ENCODE measurements at places on chromosomes 1 and 21.

DNA sequence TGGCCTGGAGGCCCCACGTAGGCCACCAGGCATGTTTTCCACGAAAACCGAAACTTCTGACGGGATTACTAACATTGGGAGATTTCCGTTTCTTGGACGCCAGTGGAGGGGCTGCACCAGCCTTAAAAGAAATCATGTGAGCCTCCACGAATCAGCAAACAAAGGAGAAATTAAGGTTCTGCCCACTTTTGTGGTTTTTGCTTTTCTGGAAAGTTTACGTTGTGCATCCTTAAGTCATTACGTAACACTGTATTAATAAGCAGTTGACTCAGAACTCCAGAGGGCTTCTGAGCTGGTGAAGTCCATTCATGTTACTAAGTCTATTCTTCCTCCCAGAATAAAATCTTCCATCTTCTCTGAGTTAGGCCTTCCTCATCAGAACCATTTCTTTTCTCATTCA is 168.5 kb downstream of the PSMG1 start:
- no peak for DNase-seq

GRCh38 chr1:169089776-169090175 is 16.7 kb upstream of the ATP1B1 start:
- DNase-seq = no peak

DNA sequence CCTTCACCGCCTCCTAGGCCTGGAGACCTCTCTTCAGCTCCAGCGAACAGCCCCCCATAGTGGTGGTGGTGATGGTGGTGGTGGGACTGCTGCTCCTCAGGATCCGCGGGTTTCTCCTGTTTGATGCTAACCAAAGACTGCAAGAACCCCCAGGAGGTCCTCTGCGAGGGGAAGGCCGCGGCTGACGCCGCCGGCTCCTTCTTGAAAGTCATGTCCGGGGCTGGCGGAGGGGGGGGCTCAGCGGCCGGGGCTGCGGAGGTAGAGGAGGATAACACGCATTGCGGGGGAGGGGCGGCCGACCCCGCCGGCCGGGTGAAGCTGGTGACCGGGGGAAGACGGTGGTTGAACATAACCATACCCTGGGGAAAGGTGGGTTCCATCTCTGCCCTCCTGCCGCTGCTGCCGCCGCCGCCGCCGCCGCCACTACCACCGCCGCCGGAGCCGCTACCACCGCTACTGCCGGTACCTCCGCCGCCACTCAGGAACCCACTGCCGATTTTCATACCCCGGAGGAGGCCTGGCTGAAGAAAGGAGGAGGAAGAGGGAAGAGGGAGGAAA is 554 bp downstream of the ZNF281 start:
- DNase-seq = no peak

DNA sequence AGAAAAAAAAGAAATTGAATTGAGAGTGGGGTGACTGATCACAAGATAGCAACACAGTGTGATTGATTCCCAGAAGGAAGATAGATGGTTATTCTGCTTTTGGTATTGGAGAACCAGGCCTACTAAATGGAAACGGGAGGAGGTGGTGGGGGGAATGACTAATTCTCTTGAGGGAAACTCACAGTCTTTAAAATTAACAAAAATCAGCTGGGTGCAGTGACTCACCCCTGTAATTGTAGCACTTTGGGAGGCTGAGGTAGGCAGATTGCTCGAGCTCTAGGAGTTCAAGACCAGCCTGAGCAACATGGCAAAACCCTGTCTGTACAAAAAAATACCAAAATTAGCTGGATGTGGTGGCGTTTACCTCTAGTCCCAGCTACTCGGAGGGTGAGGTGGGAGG is 134.6 kb upstream of the PDE4B start:
- no peak for DNase-seq

GRCh38 chr1:2528016-2528415 is 1.6 kb upstream of the PANK4 start:
- no peak for DNase-seq

DNA sequence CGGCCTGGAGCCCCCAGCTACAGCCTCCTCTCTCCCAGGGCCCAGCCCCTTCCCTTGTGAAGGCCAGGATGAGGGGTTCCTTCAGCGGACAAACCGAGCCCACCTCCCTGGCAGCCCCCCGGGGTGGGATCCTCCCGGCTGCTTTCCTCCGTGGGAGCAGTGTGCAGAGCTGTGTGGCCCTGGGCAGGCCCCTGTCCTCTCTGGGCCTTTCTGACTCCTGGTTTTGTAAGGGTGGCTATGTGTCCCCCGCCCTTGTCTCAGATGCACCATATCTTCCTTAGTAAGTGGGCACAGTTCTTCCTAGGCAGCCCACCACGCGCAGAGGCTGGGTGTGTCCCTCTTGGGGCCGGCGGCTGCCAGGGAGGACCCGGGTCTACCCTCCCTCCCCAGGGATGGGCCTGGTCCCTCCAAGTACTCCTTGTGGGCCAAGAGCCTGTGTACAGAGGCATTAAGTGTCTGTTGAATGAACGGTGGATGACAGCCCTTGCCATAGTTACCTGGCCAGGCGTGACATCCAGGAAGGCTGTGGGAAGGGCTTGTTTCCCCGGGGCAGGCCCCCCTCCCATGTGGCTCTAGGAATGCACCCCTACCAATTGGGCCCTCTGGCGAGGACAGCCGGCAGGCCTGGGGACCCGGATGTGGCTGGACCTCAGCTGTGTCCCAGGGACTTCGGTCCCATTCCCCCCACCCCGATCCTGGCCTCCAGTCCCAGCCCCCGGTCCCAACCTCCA is 3.8 kb downstream of the SMIM1 start:
- no peak for DNase-seq

DNA sequence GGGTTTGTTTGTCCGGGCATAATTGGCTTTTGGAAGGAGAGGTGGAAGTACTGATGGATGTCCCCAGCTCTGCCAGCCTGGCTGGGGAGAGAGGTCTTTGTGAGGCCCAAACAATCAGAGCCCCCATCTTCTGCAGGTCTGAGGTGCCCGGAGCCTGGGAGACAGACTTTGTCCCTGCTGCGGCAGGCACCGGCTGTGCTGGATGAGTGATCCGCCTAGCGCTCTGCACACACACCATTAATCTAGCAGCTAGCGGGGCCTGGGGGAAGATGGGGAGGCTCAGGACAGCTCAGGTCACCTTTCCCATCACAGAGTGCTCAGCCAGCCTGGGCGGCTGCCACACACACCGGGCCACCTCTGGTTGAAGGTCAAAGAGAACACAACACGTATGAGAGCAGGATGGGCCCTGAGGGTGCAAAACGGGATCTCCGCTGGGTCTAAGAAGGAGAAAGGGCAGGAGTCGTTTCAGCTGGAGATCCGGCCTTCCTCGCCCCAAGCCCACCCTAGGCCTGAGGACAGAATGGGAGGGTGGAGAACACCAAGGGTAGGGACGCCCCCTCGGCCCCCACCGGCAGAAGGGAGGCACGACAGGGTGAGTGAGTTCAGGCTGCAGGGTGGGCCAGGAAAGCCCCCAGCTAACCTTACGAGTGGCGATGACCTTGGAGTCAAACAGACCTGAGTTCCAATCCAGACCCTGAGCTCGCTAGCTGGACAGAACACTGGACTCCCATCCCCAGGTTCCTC is 341.8 kb downstream of the NPHP4 start:
- no peak for DNase-seq

Measured in NCI-H1694 treated with DMSO at 0.1 percent for 48 hours (cell line).